ENCODE measurements at places on chromosomes 1 and 21.

DNA sequence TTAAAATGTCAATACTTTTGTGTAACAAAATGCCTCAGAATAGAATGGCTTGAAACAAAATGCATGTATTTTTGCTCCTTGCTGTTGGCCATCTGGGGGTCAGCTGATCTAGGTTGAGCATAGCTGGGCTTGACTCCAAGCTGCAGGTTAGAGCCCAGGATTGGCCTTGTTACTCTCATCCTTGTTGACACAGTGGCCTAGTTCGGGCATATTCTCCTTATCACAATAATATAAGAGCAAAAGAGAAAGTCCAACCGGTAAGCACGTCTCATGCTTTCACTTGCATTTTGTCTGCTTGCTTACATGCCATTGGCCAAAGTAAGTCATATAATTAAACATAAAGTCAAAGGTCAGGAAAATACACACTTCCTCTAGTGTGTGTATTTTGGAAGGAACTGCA is 456.2 kb downstream of the KCNT2 start:
- DNase-seq, result no peak

- peak; percentile 82 for DNase-seq
Measured at GRCh38 chr1:7379441-7379971, 391.6 kb upstream of the VAMP3 start.

DNA sequence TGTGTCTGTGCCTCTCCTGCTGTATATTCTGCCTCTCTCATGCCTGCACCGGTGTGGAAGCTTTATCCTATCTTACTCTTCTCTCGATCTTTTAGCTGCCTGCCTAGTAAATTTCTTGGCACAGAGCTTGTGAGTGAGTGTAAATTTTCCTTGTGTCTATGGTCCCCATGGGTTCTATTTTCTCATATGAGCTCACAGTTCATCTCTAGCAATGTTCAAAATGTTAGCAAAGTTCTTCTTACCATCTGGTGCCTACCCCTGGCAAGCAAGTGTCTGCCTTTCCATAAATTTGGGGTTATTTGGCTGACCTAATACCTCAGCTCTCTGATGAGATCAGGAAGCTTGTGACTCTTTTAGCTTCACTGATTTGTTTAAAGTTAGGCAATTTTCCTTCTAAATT is 572.1 kb upstream of the BRINP3 start:
- no peak for DNase-seq

DNA sequence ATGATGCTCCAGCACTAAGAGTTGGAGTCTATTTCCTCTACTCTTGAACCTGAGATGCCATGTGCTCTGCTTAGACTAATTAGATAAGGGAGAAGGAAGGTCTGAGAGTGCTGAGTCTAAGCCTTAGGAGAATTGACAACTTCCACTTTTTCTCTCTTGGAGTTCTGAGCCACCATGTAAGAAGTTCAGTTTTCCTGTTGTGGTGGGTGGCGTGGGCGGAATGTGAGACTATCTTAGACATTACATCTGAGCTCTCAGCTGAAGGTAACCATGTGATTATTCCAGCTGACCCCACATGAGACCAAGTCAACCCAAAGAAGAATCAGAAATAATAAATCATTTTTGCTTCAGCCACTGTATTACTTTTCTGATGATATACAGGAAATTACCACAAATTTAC is 404.5 kb upstream of the LRRC7 start:
- DNase-seq, result no peak

GRCh38 chr21:41953831-41954653 is at the start of gene C2CD2:
TSS of gene C2CD2 (minus strand) at chr21:41954018. CDS start at chr21:41953648, 370 bp downstream.
- DNase-seq, result peak; percentile 73

DNA sequence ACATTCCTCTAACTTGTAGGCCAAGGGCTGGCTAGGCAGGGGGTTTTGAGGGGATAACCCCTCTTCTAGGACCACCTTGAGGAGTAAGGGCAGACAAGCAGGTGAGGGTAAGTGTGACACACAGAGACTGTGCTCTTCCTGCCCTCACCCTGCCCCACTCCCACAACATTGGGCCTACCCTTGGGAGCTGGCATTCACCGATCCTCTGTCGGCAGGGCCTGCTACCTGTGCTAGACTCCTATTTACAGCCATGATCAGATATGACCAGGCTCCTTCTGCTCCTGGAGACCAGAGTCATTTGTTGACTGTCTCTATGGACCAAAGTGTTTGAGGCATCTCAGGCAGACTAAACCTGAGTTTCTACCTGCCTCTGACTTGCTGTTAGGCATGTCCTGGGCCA is 68.3 kb downstream of the SYF2 start:
- no peak for DNase-seq

- DNase-seq, result no peak
Measured at GRCh38 chr1:29827237-29827750, 591.0 kb downstream of the PTPRU start.

- no peak for DNase-seq
Measured at GRCh38 chr1:232767305-232768074, 37.7 kb upstream of the MAP10 start.

- no peak for DNase-seq
Measured at GRCh38 chr1:11126569-11126968, 26.9 kb upstream of the EXOSC10 start.

DNA sequence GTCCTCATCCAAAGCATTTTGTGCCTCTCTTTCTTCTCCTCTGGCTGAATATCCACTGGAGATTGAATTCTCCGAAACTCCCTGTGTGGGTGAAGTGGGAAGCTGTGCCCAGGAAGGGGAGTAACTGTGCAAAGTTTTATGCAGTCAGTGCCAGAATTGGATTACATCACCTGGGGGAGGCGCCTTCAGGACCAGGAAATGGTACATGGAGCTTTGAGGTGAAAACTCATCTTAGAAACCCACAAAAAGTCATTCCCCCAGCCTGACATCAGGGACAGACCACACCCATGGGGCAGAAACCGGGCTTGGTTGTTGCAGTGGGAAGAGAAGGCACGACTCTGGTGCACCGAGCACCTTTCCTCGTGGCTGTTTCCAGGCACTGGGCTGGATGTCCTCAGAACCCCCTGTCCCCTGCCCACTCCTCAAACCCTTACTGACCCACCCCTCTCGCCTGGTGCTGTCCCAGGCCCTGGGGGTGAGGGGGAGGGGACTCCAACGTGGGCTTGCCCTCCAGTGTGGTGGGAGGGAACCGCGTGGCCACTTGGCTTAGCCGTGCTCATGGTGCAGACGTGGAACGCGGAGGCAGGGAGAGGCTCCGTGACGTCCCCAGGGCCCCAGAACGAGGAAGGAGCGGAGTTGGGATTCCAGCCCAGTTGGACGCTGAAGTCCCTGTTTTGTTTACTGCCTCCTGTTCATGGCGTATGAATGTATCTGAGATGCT is 15.7 kb downstream of the TFF3 start:
- DNase-seq, result no peak

- DNase-seq, result peak; percentile 32
Measured at GRCh38 chr1:113929750-113930498, 800 bp downstream of the HIPK1 start.

GRCh38 chr1:168483539-168483938 is 60.3 kb downstream of the XCL2 start:
- no peak for DNase-seq

DNA sequence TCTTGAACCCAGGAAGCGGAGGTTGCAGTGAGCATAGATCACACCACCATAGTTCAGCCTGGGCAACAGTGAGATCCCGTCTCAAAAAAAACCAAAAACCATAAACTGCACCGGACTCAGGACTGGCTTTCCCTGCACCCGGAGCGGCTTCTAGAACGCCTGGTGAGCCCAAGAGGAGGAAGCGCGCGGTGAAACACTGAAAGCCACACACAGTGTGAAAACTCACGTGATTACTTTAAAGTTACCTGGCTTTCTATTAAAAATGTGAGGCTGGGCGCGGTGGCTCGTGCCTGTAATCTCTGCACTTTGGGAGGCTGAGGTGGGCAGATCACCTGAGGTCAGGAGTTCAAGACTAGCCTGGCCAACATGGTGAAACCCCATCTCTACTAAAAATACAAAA is 7.0 kb upstream of the TRAPPC10 start:
- DNase-seq, result no peak

DNA sequence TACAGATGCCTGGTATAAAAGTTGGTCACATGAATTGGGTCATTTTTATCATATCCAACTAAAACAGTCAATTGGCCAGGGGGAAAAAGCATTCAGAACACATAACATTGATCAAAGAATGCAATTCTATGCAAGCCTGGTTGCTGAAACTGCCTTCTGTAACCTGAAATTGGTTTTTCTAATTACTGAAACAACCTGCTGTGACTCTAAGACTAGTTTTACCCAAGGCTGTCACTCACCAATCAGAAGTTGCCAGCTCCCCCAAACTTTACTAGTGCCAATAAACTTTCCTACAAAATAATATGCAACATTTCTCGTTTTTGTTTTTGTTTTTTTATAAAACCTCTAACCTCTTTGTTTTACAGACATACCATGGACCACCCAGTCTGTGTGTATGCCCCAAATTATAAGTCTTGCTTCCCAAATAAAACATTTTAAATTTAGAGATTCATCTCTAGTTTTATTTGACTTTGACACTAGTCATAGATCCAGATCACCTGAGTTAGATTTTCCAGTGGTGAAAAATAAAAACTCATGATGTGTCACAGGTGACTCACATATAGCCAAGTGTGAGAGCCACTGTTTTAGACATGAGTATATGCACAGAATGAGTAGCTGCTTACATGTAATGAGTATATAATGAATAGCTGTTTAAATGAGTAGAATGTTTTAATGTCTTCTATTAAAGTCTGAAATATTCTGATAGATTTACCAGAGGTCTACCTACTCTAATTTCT is 64.2 kb upstream of the CR2 start:
- DNase-seq, result no peak

DNA sequence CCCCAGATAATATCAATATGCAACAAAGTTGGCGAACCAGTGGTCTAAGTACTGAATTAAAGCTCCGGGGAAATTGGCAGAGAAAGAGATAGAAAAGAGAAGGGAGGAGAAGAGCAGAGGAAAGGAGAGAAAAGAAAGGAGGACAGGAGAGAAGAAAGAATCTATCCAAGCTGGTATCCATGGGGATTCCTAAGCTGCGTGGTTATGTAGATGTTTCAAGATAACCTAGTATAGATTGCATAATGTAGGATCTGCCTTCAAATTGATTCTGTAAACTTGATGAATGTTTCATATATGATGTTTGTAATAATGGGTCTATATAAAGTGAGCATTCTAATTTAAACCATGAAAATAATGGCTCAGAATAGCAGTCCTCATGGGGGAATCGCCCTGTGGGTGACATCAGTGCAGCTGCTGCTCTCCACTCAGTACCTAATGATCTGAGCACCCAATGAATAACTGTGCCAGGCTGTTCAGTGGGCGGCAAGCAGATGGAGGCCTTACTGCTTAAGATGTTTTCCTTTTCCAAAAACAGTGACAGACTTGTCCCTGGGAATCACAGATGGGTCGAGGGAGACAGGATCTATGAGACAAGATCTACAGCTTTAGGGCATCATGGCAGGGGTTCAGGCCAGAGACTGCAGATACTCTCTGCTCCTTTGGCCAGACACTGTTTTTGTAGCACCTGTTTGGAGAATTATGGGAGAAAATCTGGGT is 78.0 kb downstream of the LAMC2 start:
- DNase-seq, result no peak

DNA sequence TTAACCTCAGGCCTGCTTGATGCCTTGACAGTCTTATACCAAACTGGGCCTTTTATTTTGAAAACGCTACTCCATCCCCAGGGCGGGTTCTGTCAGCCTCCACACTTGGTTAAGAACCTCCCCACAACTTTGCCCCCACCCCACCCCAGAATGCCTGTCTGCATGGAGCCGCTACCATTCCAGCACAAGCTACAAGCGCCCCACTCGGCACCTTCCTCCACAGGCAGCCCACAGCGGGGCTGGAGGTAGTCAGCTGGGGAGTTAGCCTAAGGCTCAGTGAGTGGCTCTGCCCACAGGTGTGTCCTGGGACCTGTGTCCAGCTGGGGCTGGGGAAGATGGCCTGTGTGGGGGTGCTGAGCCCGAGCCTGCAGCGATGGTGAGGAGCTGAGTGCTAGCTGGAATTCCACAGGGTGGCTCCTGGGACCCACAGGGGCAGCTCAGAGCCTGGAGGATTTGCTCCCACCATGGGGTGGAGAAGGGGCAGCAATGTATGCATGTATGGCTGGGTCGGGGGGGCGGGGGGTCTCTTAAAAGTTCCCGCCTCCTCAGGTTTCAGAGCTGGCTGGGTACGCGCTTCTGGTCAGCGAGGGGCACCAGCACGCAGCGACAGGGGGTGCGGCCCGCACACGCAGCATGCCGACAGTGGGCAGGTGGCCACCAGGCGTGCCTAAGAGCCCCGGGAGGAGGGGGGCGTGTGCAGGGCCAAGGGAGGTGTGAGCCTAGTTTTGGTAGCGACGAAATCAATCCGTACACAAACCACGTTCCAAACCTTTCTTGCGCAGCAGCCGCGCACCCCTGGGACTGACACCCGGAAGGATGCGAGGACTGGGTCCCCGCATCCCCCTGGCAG is 917 bp downstream of the ETNK2 start:
- no peak for DNase-seq

DNA sequence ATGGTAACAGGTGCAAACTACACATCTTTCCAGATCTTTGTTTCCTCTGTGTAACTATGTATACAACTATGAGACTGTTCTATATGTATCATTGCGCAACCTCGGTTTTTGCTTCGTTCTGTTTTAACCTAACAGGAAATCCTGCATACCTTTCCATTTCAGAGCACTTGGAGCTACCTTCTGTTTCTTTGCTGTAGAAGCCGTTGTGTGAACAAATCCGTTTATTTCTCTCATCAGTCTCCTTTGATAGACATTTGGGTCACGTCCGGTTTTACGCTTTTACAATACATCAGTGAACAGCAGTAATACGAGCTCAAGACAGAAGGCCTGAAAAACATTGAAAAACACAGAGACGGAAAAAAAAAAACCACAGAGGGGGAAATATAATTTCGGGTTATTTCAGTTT is 10.5 kb downstream of the ATP5IF1 start:
- DNase-seq, result no peak

GRCh38 chr1:12439073-12439472 is 178.9 kb downstream of the DHRS3 start:
- no peak for DNase-seq

DNA sequence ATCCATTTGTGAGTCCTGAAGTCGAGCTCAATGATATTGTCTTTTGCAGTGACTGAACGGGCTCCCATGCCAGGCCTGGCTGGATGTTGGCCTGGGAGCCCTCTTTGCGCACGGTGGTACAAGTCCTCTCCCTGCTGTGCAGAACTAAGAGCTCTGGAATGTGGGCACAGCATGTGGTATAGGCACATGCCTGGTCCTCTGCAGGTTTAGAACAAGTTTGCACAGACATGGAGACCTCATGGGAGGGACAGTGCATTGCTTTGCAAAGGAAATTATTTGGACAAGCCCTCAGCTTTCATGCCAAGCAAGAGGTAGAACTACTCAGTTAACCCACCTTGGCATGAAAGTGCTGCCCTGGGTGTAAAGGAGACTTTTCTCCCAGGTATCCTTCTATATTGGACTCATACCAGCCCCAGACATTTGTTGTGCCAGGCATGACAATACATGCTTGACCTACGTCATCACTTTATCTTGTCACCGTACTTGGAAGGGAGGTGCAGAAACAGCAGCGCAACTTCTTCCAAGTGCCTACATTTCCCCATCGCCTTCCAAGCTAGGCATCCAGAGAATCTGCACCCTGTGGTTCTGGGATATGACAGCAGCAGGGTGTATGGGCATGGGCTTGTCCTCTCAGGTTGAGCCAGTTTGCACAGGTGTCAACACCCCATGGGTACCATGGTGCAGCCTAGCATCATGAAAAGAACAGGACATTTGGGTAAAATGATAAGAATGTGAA is 37.6 kb upstream of the MRPS6 start:
- DNase-seq, result no peak

GRCh38 chr1:185768371-185768770 is 34.2 kb downstream of the HMCN1 start:
- no peak for DNase-seq

- DNase-seq, result peak; percentile 36
Measured at GRCh38 chr1:223180731-223181321, 37.8 kb upstream of the TLR5 start.
